ENCODE measurements at places on chromosomes 2 and 18. TPM values are rescaled to one million over a fixed set of nuclear protein-coding genes. Genes with fewer than 3 reads are reported as not detected.

The CYBRD1 gene
- total RNA-seq: 0.45 TPM

The ASXL2 gene
- total RNA-seq: 44.4 TPM

The LRRFIP1 gene
- total RNA-seq: 187 TPM

The PID1 gene
- total RNA-seq: not detected

The MATN3 gene
- not detected for total RNA-seq

The GAREM1 gene
- total RNA-seq: not detected

The MC2R gene
- not detected for total RNA-seq

The MAL gene
- total RNA-seq: 339 TPM

The BMP10 gene
- total RNA-seq: not detected

The ABCG8 gene
- total RNA-seq: not detected
